Frontal cortex (tissue), 4 donors: ENCODE measurements at places on chromosomes 5 and 9. TPM values are rescaled to one million over a fixed set of nuclear protein-coding genes. Genes with fewer than 3 reads are reported as not detected.

The ARHGAP26 gene
- 7.3 TPM for total RNA-seq

The PGM5 gene
- 3.3 TPM for total RNA-seq

The UHRF2 gene
- total RNA-seq: 55.4 TPM

The KIF24 gene
- total RNA-seq: 1.2 TPM

The SLCO4C1 gene
- total RNA-seq: 0.82 TPM

The C6 gene
- 0.41 TPM for total RNA-seq

The ORM2 gene
- total RNA-seq: not detected

The SECISBP2 gene
- total RNA-seq: 67.7 TPM

The PDLIM4 gene
- total RNA-seq: 2.0 TPM

The SLC44A1 gene
- total RNA-seq: 38.7 TPM

The CER1 gene
- not detected for total RNA-seq

The ENTPD8 gene
- not detected for total RNA-seq

The PKD2L2 gene
- not detected for total RNA-seq

The PITX1 gene
- not detected for total RNA-seq

The RALGPS1 gene
- 53.8 TPM for total RNA-seq

The FXN gene
- 2.0 TPM for total RNA-seq

The ARRDC1 gene
- 13.0 TPM for total RNA-seq

The ICE1 gene
- total RNA-seq: 36.3 TPM

The ELOVL7 gene
- total RNA-seq: 4.1 TPM

The PTCH1 gene
- 8.2 TPM for total RNA-seq

The MRPL50 gene
- total RNA-seq: 56.3 TPM

The ZBTB26 gene
- total RNA-seq: 9.8 TPM

The GBGT1 gene
- 2.0 TPM for total RNA-seq

The MRPS2 gene
- 13.9 TPM for total RNA-seq

The MYOZ3 gene
- total RNA-seq: 3.7 TPM

The LRRC19 gene
- total RNA-seq: not detected

The ZNF483 gene
- 37.1 TPM for total RNA-seq

The TTLL11 gene
- 23.6 TPM for total RNA-seq

The NUTM2G gene
- total RNA-seq: not detected

The CACNA1B gene
- 31.4 TPM for total RNA-seq
